Aorta (tissue), 5 donors: ENCODE measurements at places on chromosomes 4 and X. TPM values are rescaled to one million over a fixed set of nuclear protein-coding genes. Genes with fewer than 3 reads are reported as not detected.

GRCh38 chr4:6472387-6473263 is at the start of gene PPP2R2C:
Gene PPP2R2C (minus strand): TSS chr4:6472614. CDS start chr4:6472229, 385 bp downstream.
- H3K27ac ChIP-seq, result no peak within 1 kb of the TSS
- H3K36me3 ChIP-seq, result no peaks in the 10 kb centered on the region
- H3K4me1 ChIP-seq, result no peaks in the 10 kb centered on the region
- DNase-seq, result no peak

DNA sequence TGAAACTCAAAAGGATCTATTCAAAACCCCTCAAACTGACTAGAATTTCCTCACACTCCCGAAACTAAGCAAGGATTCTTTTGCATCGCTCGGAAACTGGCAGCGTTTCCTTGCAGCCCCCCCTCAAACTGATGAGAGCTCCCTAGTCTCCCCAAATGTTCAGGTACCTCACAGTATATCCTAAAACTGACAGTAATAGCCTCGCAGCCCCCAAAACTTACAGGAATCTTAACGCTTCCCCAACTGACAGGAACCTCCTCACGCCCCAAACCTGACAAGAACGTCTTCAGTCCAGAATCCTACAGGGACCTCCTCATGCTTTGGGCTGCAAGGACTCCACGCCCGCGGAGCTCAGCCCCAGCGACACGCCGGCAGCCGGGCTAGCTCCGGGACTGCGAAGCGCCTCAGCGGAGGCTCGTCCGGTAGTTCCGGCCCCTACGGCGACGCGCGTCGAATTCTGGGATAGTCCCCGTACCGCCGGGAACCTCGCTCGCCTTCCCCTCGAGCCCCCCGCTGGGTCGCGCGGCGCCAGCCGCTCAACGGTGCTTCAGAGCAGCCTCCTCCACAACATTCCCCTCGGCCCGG is 640 bp downstream of the PHF8 start:
- H3K27ac ChIP-seq, result peak overlapping the region; percentile 93
- H3K4me1 ChIP-seq, result no peaks in the 10 kb centered on the region
- no peaks in the 10 kb centered on the region for H3K27me3 ChIP-seq
- no peak for DNase-seq
- H3K4me3 ChIP-seq, result peak overlapping the region; percentile 67

- no peaks in the 10 kb centered on the region for H3K27me3 ChIP-seq
- H3K4me1 ChIP-seq, result peaks cover 2% of the 10 kb centered on the region
- H3K27ac ChIP-seq, result no peak overlapping the region
- no peak for DNase-seq
- no peak overlapping the region for H3K4me3 ChIP-seq
- no peaks in the 10 kb centered on the region for H3K36me3 ChIP-seq
These were observed 239.9 kb upstream of the TEX13A start for GRCh38 chrX:105460376-105460775.

The PDE6B gene
- 1.9 TPM for total RNA-seq
